Osteocyte (in vitro differentiated cells): ENCODE measurements at places on chromosomes 2 and 18. TPM values are rescaled to one million over a fixed set of nuclear protein-coding genes. Genes with fewer than 3 reads are reported as not detected.
A peak's percentile ranks its signal among the peaks of the same experiment; 100 is the strongest.

Gene FOXD4L1
- total RNA-seq = 0.18 and 0.21 TPM in 2 replicates

Gene ANKZF1
- 44.8 and 55.6 TPM in 2 replicates for total RNA-seq

- peak; percentile 84 for DNase-seq
Observed at GRCh38 chr2:20350041-20350712, 467 bp downstream of the PUM2 start.

GRCh38 chr2:38626326-38627035, 23.8 kb upstream of the HNRNPLL start:
- no peak for DNase-seq

GRCh38 chr2:239904496-239904895, 120.6 kb downstream of the NDUFA10 start:
- DNase-seq = peak; percentile 77

DNA sequence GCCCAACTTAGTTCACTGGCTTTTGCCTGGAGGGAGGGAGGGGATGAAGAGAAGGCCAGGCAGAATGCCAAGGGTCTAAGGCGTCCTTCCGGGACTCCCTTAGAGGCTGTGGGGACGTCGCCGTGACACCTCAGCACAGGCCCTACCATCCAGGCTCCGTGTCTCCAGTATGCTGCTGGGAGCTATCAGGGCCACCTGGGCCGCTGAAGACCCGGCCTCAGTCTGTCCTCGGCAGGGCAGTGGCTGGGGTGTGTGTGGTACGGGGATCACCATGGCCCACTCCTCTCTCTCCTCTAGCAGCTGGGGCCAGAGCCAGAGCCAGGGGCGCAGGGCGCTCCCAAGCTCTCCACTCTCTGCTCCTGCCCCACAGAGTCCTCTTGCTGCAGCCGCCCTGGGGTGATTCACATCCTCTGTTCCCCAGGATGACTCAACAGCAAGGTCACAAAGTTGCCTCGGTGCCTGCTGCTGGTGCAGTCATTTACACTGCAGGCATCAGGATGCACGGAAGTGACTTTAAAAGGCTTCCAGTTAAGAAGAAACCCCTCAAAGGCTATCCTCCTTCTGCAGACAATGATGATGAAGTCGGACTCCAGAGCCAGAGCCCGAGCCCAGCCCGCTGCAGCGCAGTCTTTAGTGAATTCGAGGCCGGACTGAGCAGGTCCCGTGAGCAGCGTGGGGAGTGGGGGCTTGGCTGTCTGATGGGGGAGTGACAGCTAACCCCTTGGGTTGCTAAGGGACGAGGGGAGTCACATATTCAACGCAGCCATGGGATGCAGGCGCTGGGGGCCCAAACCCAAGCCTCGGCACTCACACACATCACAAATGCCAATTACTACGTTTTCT, 31.9 kb downstream of the SNORC start:
- no peak for DNase-seq

DNA sequence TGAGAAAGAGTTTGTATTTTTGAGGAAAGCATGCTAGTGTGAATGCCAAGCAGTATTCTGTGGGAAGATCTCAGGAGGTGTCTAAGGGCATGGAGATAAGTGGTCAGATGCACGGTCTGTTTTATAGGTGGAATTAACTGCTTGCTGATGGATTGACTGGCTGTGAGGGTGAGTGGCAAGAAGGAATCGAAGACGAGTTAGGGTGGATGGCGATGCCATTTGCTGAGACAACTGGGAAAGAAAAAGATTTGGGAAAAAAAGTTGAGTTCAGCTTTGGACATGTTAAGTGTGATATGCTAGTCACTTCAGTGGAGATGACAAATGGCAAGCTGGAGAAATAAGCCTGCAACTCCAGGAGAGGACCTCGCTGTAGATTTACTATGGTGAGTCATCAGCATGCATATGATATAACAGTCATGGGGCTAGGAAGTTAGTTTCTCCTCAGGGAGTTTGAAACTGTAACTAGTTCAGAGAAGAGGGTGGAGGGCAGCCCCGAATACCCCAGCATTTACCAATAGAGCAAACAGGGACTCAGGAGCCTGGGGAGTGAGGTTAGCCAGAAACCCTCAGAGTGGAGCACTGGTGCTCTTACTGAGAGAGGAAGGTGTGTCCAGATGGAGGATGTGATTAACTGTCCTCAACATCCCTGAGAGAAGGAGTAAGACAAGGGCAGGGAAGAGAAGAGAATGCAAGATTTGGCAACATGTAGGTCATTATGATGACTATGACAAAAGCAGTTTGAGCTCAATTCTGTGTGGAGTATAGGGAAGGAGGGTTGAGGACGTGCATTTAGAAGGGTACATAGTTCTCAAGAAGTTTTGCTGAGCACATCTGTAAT, 2.0 kb upstream of the HK2 start:
- no peak for DNase-seq

DNA sequence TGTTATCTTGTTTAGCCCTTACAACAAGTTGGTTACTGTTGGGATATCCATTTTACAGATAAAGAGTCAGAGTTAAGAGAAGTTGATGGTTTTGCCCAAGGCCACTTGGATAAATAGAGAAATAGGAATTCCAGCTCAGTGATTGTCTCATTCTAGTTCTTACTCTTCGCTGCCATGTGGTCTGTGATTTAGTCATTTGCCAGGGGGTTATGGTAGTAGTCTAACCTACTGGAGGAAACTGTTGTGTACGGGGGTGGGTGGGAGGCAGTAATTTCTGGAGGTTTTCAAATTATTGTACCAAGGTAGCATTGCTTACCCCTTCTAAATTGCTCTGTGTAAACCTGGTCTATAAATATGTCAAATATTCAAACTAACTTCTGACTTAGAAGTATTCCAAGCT, 110.4 kb downstream of the MAP2 start:
- DNase-seq = no peak

DNA sequence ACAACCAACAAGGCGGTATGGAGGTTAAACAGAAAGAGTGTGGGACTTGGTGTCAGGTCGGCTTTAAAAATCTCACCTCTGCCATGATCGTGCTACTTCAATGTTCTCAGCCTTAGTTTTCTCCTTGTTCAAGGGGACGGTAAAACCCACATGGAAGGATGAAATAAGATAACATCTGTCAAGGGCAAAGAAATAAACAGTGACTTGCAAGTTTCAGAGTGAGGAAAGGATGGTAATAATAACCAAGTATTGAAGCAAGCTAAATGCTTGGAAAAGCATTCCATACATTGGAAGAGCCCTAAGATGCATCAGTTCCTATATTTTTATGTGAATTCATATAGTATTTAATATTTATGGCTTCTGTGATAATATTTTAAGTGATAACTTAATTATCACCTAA, 29.8 kb upstream of the LMAN1 start:
- no peak for DNase-seq

GRCh38 chr2:100986157-100986556, 15.9 kb upstream of the RPL31 start:
- DNase-seq = no peak

GRCh38 chr18:12811191-12811950, 72.7 kb downstream of the PTPN2 start:
- no peak for DNase-seq
